GM23338 (cell line): ENCODE measurements at places on chromosomes 3 and 15. TPM values are rescaled to one million over a fixed set of nuclear protein-coding genes. Genes with fewer than 3 reads are reported as not detected.
A peak's percentile ranks its signal among the peaks of the same experiment; 100 is the strongest.

NR1I2 gene
- total RNA-seq = 3.9 and 4.4 TPM in 2 replicates

DTWD1 gene
- 28.4 and 28.6 TPM in 2 replicates for total RNA-seq

TOPAZ1 gene
- total RNA-seq = not detected in 2 replicates

UNC13C gene
- total RNA-seq = 0.03 and 0.58 TPM in 2 replicates

ANKRD63 gene
- 0.59 and 0.74 TPM in 2 replicates for total RNA-seq

SPCS1 gene
- 165 and 187 TPM in 2 replicates for total RNA-seq

DNA sequence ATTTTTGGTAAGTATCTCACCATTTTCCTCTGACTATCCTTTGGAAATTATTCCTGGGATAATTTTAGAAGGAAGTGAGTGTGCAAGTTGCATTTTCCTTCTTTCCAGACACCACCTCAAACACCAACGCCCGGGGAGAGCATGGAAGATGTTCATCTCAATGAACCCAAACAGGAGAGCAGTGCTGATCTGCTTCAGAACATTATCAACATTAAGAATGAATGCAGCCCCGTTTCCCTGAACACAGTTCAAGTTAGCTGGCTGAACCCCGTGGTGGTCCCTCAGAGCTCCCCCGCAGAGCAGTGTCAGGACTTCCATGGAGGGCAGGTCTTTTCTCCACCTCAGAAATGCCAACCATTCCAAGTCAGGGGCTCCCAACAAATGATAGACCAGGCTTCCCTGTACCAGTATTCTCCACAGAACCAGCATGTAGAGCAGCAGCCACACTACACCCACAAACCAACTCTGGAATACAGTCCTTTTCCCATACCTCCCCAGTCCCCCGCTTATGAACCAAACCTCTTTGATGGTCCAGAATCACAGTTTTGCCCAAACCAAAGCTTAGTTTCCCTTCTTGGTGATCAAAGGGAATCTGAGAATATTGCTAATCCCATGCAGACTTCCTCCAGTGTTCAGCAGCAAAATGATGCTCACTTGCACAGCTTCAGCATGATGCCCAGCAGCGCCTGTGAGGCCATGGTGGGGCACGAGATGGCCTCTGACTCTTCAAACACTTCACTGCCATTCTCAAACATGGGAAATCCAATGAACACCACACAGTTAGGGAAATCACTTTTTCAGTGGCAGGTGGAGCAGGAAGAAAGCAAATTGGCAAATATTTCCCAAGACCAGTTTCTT, 3.9 kb downstream of the NFKBIZ start:
- no peak for DNase-seq

DNA sequence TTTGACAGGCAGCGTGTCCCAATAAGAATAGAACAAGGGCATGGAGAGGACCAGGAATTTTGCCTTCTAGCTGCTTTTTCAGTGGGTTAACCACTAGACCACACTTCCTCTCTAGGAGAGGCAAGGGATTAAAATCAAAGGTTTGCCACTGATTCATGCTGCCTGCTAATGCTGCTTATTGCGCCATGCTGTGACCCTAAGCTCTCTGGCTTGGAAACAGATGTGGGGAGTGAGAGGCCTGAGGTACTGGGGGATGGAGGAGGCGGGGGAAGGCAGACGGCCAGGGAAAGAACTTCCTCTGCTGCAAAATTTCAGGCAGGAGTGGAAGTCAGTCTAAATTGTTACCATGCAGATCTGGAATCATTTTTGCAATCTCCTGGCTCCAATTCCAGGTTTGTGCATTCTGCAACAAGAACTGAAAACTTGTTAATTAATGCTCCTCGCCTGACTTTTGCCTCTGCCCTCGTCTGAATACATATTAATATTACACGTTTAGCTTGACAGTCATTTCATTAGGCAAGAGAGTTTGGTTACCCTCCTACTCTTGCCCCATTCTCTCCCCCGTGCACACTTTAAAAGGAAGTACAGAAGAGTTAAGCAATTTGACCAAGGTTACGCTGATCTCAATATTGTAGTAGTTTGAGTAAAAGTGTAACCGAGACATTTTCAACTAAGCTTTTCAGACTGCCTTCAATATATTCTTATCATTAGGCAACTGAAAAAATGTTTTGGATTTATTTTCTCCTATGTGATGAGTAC, 121.7 kb upstream of the SPRED1 start:
- peak; percentile 28 for DNase-seq

DNA sequence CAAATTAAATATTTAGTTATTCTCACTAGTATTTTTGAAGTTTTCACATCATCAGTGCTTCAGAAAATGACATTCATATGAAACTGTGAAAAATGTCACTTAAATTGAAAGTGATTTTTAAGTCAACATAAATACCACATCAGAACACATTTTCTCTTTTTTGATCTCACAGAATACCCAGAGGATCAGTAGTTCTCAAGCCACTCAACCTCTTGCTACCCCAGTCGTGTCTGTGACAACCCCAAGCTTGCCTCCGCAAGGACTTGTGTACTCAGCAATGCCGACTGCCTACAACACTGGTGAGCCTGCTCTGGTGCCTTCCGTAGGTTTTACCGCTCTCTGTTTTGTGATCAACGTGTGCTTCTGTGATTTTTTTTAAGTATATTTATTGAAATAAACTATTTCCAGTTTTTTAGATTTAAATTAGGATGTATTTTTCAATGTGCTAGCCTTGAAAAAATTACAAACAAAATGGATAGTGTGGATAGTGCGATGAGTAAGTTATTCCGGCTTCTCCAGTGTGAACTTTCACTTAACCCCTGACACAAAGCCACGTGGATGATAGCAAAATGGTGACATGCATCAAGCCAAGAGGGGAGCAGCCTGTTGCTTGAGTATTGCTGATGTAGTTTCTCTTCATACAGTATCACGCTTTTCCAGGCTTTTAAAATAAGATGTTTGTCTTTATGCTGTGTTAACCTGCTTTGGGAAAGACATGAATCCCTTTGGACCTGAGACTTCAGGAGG, 26.5 kb downstream of the LYSMD4 start:
- no peak for DNase-seq

- no peak for DNase-seq
Observed at GRCh38 chr3:183830187-183830586, 4.8 kb upstream of the MAP6D1 start.

DNA sequence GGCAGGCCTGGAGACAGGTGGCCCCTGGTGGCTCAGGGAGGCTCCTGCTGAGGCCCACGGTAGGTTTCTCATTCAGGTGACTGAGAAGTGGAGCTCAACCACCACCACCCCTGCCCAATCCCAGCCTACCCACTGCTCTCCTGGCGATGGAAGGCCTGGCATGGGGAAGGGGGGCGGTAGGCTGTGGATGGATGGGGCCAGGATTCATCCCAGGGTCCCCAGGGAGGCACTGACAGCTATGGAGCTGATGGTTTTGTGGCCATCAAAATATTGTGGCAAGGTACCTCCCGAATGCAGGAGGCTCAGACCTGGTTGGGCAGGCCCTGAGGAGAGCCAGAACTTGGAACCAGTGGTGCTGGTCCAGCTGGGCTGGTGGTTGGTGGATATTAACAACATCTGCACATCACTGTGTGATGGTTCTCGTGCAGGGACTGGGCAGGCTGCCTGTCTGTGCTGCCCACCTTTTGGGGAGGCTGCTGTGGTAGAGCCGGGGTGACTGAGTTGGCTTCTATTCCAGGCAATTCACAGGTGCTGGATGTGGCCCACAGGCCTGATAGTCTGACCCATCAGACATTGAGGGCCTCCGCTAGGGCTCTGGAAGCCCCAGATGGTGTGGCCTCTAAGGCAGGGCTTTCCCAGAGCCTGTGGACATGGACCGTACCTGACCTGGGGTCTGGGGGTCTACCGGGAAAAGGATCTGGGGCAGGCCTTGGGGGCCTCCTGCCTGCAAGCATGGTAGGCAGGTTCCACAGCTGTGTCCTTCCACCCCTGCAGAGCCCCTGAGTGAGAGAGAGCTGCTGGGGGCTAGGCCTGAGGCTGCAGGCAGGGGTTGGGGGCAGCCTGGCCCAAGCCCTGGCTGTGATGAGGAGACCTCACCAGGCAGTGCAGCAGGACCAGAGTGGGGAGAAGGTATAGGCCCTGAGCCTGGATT, 3.4 kb downstream of the ZBTB47 start:
- no peak for DNase-seq

- peak; percentile 90 for DNase-seq
Observed at GRCh38 chr15:88613074-88613944, 7.8 kb upstream of the AEN start.

- DNase-seq = peak; percentile 49
Observed at GRCh38 chr15:40925495-40925862, 3.7 kb upstream of the DLL4 start.

DNA sequence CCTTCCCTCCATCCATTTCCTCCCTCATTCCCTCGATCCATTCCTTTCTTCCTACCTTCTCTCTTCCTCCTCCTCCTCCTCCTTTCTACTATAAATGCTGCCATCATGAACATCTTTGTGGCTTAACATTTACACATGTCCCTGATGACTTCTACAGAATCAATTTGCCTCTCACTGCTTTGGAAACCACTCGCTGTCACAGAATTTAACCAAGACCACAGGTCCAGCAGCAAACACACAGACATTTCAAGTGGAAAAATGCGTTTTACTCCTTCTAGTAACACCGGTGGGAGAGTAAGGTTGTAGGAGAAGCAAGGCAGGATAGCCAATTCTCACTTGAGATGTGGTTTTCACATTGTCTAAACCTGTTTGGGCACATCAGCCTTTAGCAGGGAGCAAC, 101.4 kb upstream of the LRIG1 start:
- DNase-seq = no peak
